ENCODE measurements at places on chromosomes 5 and 9. TPM values are rescaled to one million over a fixed set of nuclear protein-coding genes. Genes with fewer than 3 reads are reported as not detected.

GRCh38 chr9:89714321-89714720, 109.5 kb downstream of the GADD45G start:
- DNase-seq, result no peak

Gene SPATA31E1
- polyA plus RNA-seq, result not detected

DNA sequence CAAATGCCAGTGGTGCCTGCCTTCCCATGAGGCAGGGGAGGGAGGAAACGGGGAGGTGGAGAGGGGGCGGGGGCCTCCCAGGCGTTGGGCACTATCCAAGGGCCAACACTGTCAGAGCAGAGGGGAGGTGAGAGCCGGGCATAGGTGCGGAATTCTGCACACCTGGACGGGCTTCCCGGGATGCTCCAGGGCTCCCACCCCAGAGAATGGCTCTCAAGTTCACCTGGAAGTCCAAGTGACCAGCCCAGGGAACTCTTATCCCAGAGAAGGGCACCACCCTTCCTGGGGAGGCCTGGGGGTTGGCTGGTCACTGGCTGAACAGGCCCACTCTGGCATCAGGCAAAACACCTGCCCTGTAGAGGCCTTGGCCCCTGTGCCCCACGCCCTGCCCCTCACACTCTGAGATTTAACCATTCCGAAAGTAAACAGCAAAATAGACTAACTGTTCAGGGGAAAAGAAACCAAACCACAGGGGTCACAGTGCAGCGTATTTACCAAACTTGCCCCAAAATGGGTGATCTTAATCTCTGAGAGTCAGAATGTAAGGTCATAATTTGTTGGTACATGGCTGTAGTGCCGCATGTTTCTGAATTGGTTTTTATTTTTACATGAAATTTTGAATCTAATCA, 2.7 kb downstream of the CSF2 start:
- no peak for DNase-seq

GRCh38 chr5:56858777-56859442, 43.6 kb downstream of the MAP3K1 start:
- DNase-seq, result no peak

Gene CACFD1
- polyA plus RNA-seq, result 16.8 TPM

DNA sequence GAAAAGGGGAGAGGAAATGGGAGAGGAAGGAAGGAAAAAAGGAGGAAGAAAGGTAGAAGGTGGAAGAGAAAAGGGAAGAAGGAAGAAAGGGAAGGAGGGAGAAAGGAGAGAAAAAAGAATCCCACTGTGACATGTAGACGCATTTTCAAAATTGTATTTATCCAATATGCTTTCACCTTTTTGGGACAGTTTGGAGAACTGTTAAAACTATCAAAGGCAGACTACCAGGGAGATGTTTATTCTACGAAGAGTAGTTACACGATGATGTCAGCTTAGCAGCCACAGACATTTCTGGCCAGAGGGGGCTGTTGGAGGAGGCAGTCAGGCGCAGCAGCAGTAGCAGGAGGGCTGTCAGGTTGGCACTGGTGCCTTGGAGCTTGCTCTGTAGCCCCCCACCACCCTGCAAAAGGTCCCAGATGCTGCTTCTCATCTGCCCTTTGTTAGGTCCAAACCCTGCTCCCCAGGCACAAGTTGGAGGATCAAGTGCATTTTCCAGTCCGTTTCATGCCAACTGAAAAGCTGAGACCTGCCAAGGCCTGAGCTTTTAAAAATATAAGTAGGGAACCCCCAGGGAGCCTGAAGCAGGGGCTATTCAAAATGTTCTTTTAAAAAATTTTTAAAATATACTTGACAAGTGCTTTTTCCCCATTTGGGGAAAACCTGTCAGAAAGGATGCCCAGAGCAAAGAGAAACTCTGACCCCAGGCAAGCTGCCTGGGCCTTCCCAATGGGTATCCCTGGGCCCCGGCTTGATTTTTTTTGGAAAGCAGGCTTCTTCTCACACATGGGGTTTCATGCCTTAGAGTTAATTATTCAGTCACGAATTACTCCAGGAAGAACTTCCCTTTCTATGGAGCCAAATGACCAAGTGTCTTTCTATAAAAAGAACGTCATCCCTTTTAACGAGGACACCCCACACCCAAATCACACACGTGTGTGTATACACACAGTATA, 203.3 kb downstream of the SLIT3 start:
- DNase-seq, result no peak

Gene AMBP
- polyA plus RNA-seq, result 0.18 TPM

DNA sequence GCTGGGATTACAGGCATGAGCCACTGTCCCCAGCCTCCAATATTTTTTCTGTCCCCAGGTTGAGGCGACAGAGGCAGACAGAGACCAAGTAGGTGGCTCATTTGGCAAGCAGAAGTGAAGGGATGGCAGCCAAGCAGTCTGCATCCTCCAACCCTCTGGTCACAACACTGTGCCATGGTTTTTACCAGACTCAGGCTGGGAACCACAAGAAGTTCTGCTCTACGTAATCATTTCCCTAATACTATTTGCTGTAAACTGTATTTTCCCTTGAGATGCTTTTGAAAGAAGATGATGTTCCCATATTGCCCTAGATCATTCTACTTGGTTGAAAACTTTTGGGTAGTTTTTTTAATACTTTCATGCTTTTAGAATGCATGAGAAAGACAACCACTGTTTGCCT, 40.5 kb downstream of the PTTG1 start:
- DNase-seq, result no peak

- DNase-seq, result no peak
These were observed 1072.3 kb downstream of the MAT2B start for GRCh38 chr5:164577742-164578141.

DNA sequence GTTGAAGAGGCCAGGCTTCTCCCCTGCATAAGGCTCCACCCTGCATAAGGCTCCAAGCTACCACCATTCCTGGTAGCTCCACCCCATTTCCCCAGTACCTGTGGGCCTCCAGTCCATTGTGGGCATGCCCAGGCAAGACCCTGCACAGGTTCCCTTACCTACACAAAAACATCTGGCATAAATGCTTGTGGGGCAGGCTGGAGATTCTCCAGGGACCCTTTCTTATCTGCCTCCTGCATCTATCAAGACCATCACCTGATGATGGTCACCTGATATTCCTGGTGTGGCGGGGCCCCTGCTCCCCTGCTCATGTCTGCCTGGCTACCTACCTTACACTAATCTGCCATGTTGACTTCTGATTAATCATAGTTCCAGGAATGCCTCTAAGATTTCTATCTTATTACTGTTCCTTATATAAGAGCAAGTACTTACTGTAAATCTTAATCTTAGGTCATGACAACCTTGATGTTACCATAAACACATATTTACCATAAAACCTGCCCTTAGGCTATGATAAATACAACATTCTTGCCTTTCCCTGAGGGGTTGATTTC, 41.0 kb downstream of the FGD3 start:
- no peak for DNase-seq

Gene CAMK4
- polyA plus RNA-seq, result 4.1 TPM

GRCh38 chr5:106171708-106172107, 1499.0 kb downstream of the EFNA5 start:
- DNase-seq, result no peak

DNA sequence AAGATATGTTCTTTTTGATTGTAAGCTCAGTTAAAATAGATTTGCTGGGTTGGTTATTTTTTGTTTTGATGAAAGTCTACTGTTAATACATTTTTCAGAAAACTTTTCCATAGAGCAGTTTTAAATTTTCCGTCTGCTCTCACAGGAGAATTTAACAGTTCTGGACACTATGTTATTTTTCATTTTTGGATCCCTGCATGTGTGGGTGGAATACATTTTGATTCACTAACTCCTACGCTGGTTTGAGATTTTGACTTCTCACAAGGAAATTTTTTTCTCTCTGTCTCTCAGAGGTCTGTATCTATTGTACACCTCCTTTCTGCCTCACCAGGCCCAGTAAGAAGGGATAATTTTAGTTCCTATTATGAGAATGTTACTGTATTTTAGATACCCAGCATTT, 502.4 kb downstream of the CDH10 start:
- no peak for DNase-seq

DNA sequence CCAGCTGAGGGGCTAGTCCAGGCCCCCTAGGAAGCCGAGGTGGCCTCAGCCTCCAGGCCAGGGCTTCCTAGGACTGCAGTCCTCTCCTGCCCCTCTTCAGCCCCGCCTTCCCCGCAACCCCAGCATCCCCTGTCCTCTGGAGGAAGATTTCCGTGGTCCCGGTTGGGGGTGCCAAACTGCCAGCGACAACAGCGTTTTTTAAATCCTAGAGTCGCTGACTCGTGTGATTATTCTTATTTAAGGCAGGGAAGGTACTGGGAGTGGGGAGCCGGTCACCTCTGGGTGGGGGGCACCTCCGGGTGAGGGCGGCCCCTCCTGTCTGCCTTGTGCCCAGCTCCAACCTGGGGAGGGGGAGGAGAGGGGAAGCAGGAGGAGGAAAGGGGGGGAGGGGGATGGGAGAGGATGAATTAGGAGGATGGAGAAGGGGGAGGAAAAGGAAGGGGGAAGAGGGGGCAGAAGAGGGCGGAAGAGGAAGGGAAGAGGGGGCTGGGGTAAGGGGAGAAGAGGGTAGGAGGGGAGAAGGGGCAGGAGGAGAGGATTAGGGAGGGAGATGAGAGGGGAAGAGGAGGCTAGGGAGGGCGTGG, 173.1 kb upstream of the IER5L start:
- peak; percentile 46 for DNase-seq

Gene GPX3
- 3.8 TPM for polyA plus RNA-seq

DNA sequence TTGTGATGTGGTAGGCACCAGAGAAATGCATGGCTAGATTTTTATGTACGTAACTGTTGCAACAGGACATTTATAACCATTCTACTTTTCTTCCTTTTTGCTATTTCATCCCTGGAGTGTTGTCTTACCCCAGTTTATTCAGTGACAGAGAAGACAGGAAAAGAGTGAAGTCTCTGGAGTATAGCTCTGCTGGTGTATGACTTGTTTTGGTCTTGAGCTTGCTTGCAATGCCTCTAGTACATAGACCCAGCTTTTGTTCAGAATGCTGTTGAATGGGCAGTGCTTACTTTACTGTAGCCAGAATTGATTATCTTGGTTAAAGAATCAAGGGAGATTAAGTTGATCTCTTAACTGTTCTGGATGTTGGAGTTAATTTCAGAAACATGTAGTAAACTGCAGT, 94.3 kb downstream of the PBX3 start:
- no peak for DNase-seq

DNA sequence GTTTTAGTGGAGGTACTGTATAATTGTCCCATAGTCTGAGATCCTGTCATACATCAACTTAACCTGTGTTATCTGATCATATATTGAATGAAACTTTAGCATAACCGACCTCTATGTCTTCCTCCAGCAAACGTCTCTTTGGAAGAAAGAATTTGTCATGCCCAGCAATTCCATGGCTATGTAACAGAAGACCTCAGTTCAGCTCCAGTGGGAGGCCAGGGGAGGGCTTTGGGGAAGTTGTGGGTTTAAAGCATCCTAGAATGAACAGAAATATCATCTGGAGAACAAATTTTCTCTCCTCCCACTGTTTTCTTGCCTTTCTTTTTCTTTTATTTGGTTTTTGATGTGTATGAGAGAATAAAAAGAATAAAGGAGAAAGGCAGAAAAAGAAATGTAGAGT, 164.5 kb downstream of the GAS1 start:
- no peak for DNase-seq

DNA sequence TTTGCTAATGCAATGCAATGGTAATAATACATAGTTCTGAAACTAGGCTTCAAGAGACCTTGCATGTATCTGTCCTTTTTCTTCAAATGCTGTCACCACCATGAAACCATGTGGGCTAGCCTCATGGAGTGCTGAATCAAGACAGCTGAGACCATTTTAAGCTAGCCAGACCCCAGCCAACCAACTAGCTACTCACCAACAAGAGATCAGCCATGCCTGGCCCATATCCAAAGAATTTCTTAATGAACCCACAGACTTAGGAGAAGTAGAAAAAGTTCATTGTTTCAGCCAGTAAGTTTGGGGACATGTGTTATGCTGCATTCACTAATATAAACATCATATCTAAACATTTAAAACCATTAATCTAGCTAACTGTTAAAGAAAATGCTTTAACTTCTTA, 139.8 kb upstream of the EDIL3 start:
- no peak for DNase-seq

- no peak for DNase-seq
These were observed 161.2 kb upstream of the FSTL4 start for GRCh38 chr5:133773247-133774202.

DNA sequence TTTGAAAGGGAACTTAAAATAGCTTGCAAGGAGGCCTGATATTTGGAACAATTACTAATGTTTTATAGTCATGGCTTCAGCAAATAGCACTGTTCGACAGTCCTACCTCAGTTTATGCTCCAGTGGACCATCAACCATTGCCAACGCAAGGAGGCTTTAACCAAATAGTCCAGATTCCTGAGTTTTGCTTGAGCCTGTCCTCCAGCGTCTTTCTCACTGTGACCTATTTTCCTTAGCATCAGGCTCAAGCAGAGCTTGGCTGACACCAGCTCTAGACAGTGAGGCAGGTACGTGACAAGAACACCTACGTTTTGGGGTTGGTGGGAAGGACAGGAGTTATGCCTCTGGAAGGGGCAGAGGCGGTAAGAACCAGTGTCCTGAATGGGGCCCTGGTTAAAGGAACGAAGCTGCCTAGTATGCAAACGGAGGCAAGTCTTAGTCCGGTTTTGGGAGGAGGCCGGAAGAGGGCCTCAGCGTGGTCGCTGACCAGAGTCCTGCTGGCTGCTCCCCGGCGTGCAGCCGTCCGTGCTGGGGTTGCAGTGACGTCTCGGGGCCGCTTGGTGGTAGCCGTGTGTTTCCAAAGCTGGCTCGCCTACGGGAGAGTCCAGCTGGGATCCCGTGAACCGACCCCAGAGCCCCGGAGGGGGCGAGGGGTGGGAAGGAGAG, 998 bp upstream of the FGF18 start:
- DNase-seq, result peak; percentile 94

DNA sequence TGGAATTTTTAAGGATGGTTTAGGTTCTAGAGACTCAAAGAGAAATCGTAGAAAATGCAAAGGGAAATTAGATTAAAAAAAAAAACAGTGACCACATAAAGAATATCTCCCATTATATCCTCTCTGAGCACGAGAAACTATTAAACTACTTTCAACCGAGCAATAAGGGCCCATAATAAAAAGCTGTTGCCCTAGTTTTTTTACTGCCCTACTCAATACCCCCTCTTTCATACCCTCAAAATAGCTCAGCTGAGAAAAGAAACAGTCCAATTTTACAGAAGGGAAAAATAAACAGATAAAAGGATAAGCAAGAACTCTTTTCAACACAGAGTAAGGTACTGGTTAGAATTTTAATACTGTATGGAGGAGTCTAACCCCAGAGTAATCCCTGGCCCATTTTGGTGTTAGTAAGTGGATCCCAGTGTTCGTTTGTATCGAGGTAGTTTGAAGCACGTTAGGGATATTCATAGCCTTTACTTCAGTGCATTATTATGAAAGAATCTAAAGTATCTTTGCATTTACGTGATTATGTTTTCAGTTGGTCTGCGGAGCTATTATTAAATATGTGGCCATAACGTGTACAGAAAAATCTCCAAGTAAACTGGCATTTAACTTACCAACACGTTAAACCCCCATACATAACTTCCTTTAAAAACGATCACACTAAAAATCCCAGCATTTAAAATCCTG, 980 bp upstream of the RHOBTB3 start:
- no peak for DNase-seq

- no peak for DNase-seq
These were observed 515.6 kb upstream of the DMAC1 start for GRCh38 chr9:8315211-8315610.

GRCh38 chr9:13481274-13481673, 201.8 kb upstream of the MPDZ start:
- no peak for DNase-seq

GRCh38 chr9:128033609-128034008, 33.5 kb downstream of the NAIF1 start:
- no peak for DNase-seq

Gene FOXI1
- polyA plus RNA-seq, result not detected

Data from SK-N-SH (cell line).